Activated naive CD4-positive, alpha-beta T cell (primary cell): ENCODE measurements at places on chromosomes 3 and 15.

GRCh38 chr15:52652984-52653383 lies 26.2 kb downstream of the ATOSA start:
- DNase-seq, result no peak

DNA sequence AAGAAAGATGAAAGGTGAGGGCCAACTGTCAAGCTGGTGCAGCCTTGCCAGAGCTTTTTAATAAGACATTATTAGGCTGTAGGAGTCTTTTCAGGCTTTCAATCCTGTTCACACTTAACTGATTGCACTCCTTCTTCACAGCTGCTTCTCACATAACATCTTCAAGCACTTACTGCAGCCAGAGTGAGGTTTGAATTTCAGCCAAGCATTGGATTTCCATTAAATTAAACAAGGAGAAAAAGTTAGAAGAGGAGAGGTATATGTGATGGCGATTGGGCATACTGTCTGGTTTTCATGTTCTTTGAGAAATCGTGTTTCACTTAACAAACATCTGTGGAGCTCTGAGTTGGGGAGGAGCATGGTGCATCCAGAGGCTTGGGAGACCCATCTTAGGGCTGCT lies 392.8 kb upstream of the LRRC3B start:
- no peak for DNase-seq

DNA sequence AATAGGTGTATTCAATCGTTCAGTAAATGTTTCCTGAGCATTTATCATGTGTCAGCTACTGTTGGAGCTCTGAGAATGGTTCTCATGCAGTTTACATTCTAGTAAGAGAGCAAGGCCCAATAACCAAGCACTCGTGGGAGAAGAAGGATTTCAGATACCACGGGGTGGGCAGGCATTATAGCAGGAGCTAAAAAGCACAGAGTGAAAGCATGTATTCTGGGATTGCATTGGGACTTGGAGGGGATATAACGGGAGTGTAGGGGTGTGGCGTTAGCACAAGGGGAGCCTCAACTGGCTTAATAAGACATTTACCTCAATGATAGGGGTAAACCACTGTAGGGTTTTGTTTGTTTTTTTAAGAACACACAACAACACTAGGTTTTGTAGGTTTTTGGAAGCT lies 1.6 kb upstream of the SIAH2 start:
- DNase-seq, result no peak

GRCh38 chr3:85193565-85193964 lies 234.8 kb downstream of the CADM2 start:
- no peak for DNase-seq

GRCh38 chr3:139006051-139006716 lies at the start of gene PRR23A:
Gene PRR23A, minus strand, starts transcription at chr3:139006268. Its CDS starts 0 bp downstream, at chr3:139006268.
- no peak for DNase-seq

GRCh38 chr3:60282866-60283265 lies 968.4 kb downstream of the FHIT start:
- DNase-seq, result no peak

DNA sequence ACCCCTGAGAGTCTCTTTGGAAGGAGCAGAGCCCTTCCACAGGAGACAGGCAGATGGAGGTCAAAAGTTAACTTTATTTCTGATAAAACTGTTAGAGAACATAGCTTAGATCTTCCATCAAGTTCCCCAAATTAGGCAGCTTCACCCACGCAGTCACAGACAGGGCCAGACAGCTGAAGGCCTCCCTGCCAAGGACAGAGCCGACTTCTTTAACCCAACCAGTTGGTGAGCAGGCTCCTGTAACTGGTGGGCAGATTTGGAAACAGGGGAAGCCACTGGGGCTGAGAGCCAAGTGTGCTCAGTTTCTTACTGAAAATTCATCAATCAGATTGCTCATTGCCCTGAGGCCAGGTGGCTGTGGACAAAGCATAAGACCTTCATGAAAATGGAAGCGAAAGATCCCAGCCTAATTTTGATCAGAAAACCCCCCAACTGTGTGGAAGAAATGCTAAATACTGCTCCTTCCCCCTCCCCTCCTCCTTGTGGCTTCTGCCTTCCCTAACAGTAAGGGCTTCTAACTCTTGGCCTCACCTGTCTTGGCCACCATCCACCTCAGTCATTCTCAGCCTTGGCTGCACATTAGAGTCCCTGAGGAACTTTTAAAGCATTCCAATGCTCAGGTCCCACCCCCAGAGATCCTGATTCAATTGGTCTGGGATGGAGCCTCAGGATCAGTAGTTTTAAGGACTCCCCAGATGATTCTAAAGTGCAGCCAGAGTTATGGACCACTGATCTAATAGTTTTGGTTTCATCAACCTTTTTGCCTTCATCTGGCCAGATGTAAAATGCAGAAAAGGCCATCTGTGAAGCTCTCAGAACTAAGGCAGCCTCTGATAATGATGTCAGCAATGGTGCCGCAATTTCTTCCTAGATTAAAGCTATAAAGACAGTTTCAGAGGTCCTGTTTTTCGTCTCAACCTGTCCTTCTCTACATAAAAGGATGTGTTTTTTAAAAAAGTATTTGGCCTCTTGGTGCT lies 11.5 kb downstream of the CLRN1 start:
- DNase-seq, result no peak

GRCh38 chr15:38509152-38509551 lies 55.2 kb downstream of the FAM98B start:
- DNase-seq, result no peak

DNA sequence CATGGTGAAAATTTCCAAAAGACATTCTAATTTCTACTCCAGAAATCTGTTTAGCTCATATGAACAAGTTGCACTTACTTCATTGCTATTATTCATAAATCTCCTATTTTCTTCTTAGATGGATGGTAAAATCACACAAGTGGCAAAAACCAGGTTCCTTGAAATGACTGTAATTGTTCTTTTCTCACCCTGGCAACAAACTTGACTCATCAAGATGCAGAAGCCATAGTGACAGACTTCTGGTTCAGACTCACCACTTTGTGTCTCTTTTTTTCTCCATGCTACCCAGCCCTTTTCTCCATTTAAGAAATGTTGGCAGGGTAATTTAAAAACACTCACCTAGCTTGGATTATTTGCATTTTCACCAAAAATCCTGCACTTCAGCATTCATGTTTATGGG lies 82.1 kb downstream of the LRRC28 start:
- no peak for DNase-seq

DNA sequence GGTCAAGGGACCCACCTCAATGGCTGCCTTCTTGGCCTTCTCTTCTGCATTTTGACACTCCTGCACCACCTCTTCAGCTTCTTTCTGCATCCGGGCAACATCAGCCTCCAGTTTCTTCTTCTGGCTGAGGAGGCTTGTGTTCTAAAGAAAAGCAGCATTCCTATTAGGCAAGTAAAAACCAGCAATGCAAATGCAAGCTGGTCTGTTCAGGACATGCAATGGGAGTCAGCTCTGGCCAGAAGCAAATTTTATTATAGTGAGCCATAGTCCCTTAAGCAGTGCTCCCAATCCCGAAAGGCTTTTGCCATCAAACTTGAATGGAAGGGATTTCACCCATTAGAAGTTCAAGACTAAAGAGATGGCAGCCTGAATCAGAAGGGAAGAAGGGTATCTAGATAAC lies 97.7 kb downstream of the HHLA2 start:
- DNase-seq, result no peak
